ENCODE measurements at places on chromosomes 3 and 15. TPM values are rescaled to one million over a fixed set of nuclear protein-coding genes. Genes with fewer than 3 reads are reported as not detected.

DNA sequence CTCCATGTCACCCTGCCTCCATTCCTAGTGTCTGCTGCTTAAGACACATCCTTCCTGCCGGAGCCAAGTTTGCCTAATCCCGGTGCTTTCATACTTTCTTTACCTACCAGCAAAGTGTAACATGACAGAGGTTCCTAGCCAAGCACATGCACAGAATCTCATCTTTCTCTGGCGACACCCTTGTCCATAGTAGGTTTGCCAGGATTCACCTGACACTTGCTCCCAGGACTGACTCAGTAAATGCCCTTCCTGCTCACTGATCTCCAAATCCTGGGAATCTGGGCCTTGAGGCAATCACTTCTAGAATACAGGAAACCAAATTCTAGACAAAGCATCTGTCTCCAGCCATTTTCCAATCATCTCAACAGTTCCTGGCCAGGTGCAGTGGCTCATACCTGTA, 10.2 kb upstream of the NR2E3 start:
- no peak for DNase-seq

DNA sequence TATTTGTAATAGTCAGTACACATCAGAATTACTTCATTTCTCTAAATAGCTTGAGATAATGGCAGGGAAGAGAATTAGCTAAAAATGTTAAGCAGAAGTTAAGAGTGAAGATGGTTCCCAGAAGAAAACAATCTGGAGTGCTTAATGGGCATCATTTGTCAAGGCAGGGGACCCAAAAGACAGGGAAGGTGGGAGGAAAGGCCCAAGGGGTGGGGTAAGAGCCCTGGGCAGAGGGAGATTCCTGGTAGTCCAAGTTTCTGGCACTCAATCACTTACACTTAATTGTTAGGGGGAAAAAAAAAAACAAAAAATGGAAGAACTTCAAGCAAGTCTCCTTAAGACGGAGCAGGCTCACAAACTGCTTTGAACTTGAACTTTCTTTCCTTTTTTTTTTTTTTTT, 28.9 kb downstream of the TNFAIP8L3 start:
- DNase-seq = no peak

PARP3 gene
- 8.2 TPM for polyA plus RNA-seq

INSYN1 gene
- 0.11 TPM for polyA plus RNA-seq

DNA sequence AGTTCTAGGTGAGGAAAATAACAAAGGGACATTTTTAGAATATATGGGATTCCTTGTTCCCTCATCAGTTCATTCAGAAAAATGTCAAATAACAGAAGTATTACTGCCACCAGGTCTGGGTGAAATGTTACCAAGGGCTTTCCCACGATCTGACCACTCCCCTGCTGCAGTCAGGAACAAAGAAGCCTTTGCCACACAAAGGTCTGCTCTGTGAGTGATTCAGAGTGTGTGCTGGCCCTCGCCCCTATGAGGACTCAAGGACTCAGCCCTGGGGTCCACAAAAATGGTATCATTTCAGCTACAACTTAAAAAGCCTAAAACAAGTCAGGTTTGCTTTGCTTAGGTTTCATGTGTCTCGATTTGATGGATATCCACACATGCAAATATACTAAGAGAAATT, 5.0 kb downstream of the MKRN3 start:
- no peak for DNase-seq

ACKR2 gene
- polyA plus RNA-seq = 0.42 TPM

- DNase-seq = no peak
Observed at GRCh38 chr3:136196064-136196400, at the start of gene MSL2. TSS of gene MSL2 (minus strand) at chr3:136196335. CDS start at chr3:136195113, 1,222 bp downstream.

DNA sequence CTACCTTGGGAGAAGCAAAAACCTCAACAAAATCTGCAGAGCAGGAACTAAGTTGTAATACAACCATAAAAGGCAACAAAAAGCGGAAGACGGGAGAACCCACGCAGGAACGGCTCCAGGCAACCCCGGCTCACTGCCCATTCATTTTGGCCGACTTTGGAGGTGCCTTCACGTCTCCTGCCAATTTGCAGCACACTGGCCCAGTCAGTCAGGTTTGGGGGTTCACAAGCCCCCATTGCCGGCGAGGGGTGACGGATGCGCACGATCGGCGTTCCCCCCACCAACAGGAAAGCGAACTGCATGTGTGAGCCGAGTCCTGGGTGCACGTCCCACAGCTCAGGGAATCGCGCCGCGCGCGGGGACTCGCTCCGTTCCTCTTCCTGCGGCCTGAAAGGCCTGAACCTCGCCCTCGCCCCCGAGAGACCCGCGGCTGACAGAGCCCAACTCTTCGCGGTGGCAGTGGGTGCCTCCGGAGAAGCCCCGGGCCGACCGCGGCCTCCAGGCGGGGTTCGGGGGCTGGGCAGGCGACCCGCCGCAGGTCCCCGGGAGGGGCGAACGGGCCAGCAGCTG, 463 bp downstream of the TERC start:
- DNase-seq = peak; percentile 94

DNA sequence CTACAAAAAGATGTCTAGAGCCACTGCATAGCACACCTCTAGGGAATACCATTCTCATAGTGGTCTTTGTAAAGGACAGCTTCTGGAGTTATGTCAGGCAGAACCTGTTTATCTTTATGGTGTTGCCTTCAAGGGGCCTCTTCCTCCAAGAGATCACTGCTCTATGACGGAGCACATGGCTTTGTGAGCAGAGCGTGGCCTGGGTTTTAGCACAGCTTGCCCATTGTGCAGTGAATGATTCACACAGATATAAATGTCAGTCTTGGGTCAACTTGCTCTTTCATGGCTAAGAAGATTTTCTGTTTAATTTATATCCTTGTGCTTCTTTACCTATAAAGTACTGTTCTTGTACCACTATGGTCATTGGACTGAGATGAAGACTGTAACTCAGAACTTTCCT, 41.5 kb upstream of the RBMS3 start:
- no peak for DNase-seq

- no peak for DNase-seq
Observed at GRCh38 chr3:100089812-100090668, 24.3 kb downstream of the FILIP1L start.
